Thoracic aorta (tissue), 2 donors: ENCODE measurements at places on chromosomes 2 and 18.

DNA sequence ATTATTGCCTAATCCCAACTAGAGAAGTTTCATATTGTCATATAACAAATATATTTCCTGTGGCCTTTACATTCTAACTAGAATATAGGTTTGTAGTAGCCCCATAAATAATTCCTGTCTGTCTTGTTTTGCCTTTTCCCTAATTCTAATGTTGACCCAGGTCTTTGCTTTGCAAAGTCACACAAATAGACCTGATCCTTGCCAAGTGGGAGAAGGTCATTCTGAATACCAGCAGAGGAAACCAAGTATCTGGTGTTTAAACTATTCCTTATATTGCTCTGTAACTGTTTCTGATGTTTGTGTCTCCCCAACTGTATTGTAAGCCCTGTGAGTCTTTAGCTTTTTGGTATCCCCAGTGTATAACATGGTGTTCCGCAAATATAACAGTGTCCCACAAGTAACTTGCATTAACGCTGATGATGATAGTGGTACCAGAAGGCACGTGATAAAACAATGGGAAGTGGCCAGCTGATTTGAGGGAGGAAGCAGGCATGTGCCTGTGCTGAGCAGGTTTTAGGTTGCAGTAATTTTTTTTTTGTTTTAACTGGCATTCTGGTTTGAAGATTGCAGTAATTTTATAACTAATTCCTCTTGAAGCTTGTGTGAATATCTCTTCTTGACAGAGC is 11.1 kb downstream of the HADHB start:
- DNase-seq = no peak

DNA sequence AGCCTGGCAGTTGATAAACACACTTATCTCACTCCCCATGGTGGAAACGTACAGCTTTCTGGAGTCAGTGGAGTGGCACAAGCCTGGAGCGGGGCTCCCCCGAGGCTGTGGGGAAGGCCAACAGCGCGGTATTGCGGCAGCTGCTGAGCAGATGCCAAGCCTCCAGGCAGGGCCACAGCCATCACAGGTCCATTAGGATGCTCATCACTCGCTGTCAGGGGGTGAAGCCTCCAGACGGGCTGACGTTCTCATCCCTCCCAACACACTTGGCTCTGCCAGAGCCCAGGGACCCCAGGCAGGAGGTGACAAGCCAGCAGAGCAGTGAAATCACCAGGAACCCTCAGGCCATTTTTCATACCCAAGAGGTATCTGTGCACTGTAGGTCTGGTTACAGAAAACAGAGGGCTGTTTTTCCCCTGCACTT is 529.2 kb upstream of the KLHL29 start:
- no peak for DNase-seq

DNA sequence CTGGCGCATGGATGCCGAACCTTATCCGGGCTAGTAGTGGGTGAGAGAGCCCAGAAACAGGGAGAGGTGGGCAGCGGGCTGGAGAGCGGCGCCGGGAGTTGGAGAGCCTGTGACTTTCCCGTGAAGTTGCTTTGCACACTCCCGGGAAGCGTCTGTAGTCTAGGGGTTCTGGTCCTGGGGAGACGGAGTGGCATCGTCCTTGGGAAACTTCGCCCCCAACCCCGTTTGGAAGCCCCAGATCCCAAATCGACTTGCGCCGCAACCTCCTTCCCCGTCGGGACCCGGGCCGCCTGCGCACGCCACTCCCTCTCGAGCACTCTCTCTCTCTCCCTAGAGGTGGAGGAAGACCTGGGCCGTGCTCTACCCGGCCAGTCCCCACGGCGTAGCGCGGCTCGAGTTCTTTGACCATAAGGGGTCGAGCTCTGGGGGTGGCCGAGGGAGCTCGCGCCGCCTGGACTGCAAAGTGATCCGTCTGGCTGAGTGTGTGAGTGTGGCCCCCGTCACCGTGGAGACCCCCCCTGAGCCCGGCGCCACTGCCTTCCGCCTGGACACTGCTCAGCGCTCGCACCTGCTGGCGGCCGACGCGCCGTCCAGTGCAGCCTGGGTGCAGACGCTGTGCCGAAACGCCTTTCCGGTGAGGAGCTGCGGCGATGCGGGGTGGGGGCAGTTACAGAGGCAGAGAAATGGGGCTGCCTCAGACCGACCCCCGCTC is 456 bp downstream of the DOK1 start:
- DNase-seq = no peak

- DNase-seq = no peak
Observed at GRCh38 chr2:127985735-127986134, 42.1 kb downstream of the SAP130 start.

- no peak for DNase-seq
Observed at GRCh38 chr2:54570925-54571694, 115.0 kb downstream of the SPTBN1 start.

GRCh38 chr2:69348781-69349180 is 38.2 kb downstream of the GFPT1 start:
- DNase-seq = no peak

- peak; percentile 71 for DNase-seq
Observed at GRCh38 chr2:188788621-188789020, 185.6 kb upstream of the COL3A1 start.

GRCh38 chr2:6812857-6813530 is 52.7 kb downstream of the CMPK2 start:
- no peak for DNase-seq

- DNase-seq = no peak
Observed at GRCh38 chr2:230441227-230441897, 25.4 kb downstream of the SP100 start.

- no peak for DNase-seq
Observed at GRCh38 chr18:7616661-7617060, 49.5 kb downstream of the PTPRM start.

DNA sequence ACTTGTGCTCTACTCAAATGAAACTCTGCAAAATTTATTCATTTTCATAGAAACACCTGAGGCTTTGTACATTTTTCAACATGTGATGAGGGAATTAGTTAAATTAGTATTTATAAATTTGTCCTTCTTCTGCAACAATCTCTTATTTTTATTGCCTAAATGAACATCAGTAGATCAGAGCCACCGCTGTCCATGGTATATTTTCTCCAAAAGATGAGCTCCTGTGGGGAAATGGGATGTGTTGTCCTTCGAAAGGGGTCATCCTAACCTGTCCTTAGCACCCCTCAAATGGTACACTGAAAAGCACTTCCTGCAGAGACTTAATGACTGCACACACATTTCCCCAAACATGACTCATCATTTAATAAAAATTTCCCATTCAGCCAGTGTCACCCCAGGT is 714.6 kb downstream of the MBD2 start:
- no peak for DNase-seq

GRCh38 chr2:88190808-88191721 is 20.9 kb downstream of the THNSL2 start:
- no peak for DNase-seq

DNA sequence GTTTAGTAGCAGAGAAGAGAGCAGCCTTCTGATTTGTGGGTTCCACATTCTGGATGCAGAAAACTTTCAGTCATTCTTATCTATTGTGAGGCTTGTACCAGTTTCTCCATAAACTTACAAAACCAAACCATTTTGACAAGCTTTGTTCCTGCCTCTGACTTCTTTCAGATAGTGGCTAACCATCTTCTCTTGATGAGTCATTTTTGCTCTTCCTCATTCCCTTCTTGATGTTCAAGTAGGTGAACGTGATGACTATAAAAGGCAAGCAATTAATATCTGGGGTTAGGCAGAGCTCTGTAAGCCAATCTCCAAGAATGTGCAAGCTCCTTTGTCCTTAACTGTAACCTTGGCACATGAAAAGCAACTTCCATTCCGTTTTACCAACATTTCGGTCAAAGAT is 2083.1 kb upstream of the PIK3C3 start:
- DNase-seq = no peak

DNA sequence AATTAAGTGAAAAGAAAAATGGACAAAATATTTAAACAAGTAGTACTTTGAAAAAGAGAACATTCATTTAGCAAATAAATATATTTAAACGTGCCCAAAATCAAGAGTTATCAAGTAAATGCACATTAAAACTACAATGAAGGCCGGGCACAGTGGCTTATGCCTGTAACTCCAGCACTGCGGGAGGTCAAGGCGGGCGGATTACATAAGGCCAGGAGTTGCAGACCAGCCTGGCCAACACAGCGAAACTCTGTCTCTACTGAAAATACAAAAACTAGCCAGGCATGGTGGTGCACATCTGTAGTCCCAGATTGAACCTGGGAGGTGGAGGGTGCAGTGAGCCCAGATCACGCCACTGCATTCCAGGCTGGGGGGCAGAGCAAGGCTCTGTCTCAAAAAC is 9.8 kb downstream of the STAM2 start:
- DNase-seq = no peak

GRCh38 chr18:67519592-67519991 is 3.1 kb upstream of the DSEL start:
- DNase-seq = no peak

DNA sequence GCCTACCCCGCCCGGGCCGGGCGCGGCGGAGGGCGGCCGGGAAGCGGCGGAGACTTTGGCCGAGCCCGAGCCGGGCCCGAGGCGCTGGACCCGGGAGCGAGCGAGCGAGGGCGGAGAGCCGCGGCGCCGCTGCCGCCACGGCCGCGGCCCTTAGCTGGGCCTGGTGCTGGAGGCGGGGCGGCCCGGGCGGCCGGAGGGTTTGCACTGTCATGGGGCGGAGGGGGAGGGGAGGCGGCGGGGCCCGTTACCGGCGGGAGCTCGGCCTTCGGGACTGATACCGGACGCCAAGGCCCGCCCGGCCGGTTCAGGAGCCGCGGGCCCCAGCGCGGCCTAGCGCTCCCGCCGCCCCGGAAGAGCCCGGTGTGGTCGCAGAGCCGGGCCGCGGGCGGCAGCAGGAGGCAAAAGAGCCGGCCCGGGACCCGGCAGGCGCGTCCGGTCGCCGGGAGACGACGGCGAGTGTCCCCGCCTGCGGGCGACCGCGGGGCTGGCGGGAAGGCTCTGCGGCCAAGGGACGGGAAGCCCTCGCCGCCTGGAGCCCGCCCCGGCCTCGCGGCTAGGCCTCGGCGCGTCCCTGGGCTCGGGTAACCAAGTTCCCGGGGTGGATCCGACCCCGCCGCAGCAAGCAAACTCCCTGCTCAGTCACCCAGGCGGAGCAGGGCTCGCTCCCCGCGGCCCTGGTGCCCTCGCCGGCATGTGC is 697 bp downstream of the KCMF1 start:
- DNase-seq = no peak

- DNase-seq = no peak
Observed at GRCh38 chr2:175677880-175678279, 324.2 kb downstream of the LNPK start.

DNA sequence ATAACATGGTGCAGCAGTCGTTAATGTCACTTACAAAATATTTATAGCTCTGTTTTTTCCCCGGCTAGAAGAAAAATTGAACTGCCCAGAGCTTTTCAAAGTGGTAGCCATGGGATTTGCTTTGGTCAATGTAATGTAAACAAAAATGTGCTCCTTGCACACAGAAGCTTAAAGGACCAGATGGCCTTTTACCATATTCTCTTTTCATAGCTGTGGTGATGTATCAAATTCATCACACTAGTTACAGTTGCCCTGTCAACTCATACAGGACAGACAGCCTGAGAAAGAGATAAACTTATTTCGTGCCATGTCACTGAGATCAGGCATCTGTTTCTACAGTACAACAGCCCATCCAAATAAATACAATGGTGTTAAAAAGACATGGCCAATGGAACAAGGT is 368.1 kb upstream of the CDH19 start:
- no peak for DNase-seq

DNA sequence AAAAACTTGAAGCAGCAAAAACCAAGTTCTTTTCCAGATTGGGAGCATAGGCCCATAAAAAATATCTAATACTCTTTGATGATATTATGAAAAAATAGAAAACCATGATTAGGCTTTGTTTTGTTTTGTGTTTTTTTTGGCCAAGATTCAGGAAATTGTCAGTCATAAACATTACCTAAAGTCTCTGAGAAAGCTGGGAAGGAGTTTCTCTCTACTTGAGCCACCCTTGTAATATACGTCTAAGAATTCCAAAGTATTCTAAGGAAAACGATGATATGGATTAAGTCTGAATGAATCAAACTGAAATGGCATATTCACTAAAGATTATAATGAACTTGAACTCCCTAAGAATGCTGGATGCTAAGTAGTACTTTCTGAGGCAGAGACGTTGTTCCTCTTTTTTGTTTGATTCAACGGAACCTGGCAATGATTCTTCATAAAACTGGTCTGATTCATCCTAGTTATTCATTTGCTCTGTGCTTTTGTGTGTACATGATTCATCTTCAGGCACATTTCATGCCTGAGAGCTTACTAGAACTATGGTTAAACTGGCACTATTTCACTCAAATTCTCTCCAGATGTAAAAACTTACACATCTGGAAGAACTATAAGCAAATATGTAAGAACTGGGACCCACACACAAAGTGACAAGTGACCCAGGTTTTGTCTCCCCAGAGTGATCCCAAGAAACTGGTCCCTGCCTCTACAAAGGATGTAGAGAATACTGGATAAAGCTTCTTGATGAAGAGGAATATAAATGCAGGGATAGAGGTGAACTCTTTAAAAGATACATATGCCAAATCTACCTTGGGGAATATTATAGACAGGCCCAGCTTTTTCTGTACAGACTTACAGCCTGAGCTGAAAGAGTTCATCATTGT is 159.7 kb downstream of the DOCK10 start:
- no peak for DNase-seq

DNA sequence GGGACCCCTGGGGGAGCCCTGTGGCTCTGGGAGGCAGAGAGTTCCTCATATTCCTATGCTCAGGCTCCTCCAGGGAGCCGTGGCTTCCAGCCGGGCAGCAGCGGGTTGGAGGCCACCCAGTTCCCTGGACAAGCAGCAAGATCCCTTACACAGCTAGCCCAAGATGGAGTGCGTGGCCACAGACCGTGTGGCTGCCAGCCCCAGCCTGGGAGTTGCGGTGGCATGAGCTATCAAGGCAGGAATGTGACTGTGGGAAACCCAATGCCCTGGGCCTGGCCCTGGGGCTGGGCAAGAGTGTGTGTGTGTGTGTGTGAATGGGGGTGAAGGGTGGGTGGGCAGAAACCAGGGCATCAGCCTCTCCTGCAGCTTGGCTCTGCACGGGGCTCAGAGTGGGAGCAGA is 130.5 kb downstream of the DYSF start:
- DNase-seq = no peak

GRCh38 chr2:88698498-88699233 is 7.2 kb downstream of the RPIA start:
- DNase-seq = no peak

GRCh38 chr2:30300456-30301221 is 69.3 kb downstream of the LBH start:
- DNase-seq = no peak

GRCh38 chr18:48454261-48454757 is 45.1 kb upstream of the ZBTB7C start:
- DNase-seq = no peak

DNA sequence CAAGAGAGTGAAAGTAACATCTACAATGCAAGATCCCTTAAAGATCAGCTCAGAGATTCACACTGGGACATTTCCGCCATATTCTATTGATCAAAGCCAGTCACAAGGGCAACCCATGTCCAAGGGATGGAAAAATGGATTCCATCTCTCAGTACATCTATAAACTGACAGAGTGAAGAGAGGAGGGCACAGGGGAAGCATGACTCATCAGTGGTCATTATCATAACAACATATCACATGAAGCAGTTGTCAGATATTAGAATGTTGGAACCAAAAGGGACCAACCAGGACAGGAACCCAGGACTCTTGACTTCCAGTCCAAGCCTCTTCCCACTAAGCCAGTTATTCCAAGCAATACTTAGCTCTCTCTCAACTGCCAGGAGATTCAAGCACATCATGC is 54.9 kb upstream of the IGFBP2 start:
- no peak for DNase-seq
